Activated CD8-positive, alpha-beta memory T cell treated with anti-CD3 and anti-CD28 coated beads for 1 hour (primary cell): ENCODE measurements at places on chromosomes 7 and 10.
A peak's percentile ranks its signal among the peaks of the same experiment; 100 is the strongest.

- DNase-seq = no peak
Observed at GRCh38 chr10:44627591-44628354, 242.9 kb upstream of the CXCL12 start.

DNA sequence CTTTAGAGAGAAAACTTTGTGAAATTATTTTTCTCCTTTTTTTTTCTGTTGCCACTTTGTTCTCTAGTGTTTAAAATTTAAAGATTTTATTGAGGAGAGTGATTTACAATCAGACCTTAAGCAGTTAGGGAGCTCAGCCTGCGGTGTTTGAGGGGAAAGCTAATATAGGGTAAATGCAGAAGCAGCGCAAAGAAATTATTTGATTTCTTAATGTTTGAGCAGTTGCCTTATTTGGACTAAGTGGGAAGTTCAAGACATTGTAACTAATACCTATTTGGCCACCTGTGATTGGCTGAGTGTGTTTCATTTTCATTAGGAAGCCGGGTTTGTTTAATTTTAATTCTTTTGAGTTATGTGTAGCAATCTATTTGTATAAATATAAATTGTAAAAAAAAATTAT, 25.3 kb downstream of the WAC start:
- no peak for DNase-seq

- DNase-seq = no peak
Observed at GRCh38 chr7:95046494-95047240, 139.3 kb downstream of the PPP1R9A start.

- DNase-seq = no peak
Observed at GRCh38 chr10:44015702-44016500, 367.2 kb upstream of the ZNF32 start.

GRCh38 chr7:916291-916941, 38.1 kb downstream of the ADAP1 start:
- DNase-seq = no peak

- no peak for DNase-seq
Observed at GRCh38 chr10:67790534-67791408, 47.2 kb downstream of the DNAJC12 start.

- no peak for DNase-seq
Observed at GRCh38 chr10:113126229-113127201, 176.5 kb downstream of the TCF7L2 start.

- DNase-seq = no peak
Observed at GRCh38 chr7:102404005-102404861, 8.1 kb downstream of the PRKRIP1 start.

DNA sequence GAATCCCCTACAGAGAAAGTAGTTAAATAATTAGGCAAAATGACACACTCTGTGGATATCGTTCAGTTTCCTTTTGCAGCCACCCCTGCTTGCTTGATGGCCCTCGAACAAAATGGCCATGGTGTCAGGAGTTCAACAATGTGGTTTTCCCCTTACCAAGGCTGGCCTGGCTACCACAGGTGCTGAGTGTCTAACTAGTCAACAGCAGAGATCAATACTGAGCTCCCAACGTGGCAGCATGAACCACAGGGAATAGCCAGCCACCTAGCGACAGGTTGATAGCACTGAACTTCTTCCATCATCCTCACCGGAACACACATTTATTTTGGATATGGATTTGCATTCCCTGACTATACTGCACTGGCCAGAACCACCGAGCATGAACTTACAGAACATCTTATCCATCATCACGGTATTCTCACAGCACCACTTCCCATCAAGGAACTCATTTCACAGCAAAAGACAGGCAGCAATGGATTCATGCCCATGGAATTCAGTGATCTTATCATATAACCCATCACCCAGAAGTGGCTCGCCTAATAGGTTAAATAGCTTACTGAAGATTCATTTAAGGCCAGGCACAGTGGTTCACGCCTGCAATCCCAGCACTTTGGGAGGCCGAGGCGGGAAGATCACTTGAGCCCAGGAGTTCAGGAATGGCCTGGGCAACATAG, 6.3 kb downstream of the C10orf67 start:
- no peak for DNase-seq

DNA sequence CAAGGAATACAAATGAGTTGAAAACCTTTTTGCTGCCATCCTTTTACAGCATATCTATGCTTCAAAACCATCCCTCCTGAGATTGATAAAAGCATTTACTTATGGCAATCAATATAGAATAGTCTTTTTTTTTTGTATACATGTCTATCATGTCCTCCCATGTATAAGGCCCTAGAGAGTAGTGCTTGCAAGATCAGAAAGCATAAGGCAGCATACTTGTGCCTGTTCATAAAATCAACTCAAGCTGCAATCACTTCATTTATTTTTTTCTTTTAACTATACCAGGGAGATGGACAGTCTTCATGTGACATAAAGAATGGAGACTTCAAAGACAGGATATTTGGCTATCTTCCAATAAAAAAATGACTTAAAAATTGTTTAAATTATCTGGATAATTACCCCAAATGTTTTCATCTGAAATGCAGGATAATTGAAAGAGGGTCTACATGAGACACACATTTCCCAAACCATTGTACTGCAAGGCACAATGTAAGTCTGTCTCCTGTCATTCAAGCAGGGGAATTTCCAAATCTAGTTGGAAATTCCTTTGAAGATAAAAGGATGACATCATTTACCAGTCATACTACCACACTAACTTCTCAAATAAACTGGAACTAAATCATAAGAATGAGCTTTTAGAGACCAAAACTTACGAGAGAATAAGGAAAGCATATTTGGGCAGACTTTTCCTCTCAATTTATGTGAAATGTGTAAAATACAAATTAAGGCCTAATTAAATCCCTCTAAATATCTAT, 22.5 kb downstream of the LRRN3 start:
- no peak for DNase-seq

DNA sequence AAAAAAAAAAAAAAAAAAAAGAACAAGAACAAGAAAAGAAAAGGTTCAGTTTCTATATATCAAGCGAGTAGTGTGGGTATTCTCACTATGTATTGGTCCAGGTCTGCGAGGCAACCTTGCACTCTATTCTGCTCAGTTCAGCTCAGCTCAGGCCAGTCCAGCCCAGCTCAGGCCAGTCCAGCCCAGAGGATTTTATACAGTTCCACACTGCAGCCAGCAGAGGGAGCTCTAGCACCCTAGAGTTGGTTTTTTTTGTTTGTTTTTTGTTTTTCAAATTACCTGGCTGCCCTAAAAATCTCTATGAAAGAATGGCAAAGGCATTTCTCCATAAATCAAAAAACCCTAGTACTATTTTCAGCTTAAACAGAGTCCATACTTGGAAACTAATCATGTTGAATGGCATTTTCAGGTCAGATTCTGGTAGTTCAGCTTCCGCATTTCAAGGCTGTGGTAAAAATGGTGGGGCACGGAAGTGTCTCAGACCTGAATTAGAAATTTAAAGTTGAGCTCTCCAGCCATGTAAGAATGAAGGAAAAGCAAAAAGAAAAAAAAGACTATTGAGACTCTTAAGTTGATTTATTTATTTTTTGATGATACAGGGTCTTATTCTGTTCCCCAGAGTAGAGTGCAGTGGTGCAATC, 55.2 kb upstream of the GSDME start:
- peak; percentile 33 for DNase-seq

- DNase-seq = no peak
Observed at GRCh38 chr7:70092314-70093204, 494.3 kb downstream of the AUTS2 start.

GRCh38 chr7:81767926-81768325, 1.9 kb downstream of the HGF start:
- DNase-seq = no peak

GRCh38 chr10:42888504-42889095, 106.0 kb downstream of the BMS1 start:
- DNase-seq = no peak

- DNase-seq = no peak
Observed at GRCh38 chr7:135669774-135670173, 7.5 kb downstream of the STMP1 start.

DNA sequence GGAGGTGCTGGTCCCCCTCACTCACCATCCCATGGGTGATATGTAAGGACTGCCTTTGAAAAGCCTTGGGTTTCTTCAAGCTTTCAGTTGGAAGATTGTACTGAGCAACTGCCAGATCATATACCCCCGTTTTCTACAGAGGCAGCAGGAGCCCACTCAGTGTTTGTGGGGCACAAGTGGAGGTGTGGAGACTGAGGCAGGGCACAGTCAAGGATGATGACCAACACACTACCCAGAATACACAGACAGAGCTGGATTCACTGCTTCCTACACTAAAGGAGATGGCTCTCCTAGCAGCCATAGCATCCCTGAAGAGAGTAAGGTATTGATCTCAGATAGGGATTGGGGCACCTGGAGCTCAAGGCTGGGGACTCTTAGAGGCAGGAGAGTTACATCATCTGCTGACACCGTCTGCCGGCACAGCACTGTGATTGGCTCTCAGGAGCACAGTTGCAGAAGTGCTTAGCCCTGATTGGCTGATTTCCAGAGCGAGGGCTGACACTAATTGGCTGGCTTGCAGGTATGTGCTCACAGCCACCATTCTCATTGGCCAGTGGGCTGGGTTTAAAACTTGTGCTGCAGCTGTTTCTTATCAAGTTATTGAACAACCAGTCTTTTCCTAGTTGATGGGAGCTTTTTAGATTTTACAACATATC, 77.9 kb upstream of the PFKP start:
- no peak for DNase-seq

- DNase-seq = no peak
Observed at GRCh38 chr7:116671681-116672595, at the start of gene MET. Gene MET, plus strand, starts transcription at chr7:116672196. Its CDS starts 26,889 bp downstream, at chr7:116699085.
